ENCODE measurements at places on chromosomes 5 and 9.

DNA sequence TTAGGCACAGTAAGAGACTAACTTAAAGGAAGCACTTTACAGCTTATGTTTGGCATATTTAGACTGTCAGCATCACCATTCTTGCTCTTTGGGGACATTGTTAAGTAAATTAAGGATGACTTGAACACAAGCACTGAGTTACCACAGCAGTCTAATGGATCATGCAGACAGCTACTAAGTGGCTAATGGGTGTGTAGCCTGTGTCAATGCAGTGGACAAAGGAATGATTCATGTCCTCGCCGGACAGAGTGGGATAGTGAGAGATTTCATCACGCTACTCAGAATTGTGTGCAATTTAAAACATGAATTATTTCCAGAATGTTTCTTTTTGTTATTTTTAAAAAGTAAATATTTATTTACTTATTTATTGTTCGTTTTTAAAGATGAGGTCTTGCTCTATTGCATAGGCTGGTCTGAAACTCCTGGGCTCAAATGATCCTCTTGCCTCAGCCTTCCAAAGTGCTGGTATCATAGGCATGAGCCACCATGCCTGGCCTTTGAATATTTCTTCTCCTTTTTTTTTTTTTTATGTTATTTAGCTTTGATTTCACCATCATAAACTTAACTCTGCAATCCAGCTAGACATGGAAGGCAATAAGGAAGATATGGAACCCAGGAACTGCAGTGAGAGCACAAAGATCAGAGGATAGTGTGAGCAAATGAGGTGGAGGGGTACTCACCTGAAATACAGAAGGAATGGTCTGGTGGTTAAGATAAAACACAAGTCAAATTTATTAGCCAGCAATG is 53.0 kb upstream of the KLF4 start:
- DNase-seq: no peak

DNA sequence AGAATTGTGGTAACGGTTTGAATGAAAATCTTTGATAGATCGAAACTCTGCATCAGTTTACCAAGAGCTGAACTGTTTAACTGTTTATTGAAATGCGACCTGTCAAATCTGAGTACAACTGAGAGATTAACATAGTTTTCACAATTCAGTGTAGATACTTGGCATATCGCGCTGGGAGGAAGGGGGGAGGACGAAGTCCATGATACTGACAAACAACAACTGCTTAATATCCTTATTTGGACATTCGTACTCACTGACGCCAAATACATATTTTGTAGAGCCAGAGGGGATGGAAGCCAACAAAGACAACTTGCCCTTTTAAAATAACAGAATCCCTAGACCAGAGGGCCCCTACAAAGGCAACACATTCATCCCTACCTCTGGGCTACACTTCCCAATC is 93.2 kb downstream of the GLIS3 start:
- no peak for DNase-seq

DNA sequence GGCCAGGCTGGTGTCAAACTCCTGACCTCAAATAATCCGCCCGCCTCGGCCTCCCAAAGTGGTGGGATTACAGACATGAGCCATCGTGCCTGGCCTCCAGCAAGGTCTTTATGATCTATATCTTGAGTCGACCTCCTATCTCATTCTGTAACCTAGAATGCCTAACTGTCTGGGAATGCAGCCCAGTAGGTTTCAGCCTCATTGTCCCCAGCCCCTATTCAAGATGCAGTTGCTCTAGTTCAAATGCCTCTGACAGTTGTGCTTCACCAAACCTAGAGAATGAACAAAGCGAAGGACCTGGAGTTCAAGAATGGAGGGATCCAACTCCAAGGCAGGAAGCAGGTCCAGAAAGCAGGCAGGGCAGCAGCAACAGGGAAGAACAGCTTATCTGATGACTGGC is 30.8 kb downstream of the GLRX start:
- DNase-seq: no peak

- no peak for DNase-seq
Measured at GRCh38 chr5:138594305-138595058, 19.3 kb upstream of the HSPA9 start.

GRCh38 chr9:5799314-5799713 is 33.6 kb downstream of the ERMP1 start:
- DNase-seq: no peak
